ENCODE measurements at places on chromosomes 2 and 18. TPM values are rescaled to one million over a fixed set of nuclear protein-coding genes. Genes with fewer than 3 reads are reported as not detected.

DNA sequence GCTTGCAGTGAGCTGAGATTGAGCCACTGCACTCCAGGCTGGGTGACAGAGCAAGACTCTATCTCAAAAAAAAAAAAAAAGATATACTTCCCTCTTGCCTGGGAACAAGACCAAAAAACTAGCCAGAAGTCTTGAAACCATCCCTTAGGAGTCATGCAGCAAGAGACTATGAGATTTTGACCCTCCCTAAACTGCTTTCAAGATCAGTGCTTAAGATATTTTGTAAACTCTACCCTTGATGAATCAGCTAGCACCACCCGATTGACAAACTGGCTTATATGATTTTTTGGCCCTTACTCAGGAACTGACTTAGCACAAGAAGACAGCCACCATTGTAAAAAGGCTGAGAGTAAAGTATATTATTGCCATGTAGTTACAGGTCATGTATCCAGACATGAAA lies 3.8 kb downstream of the SULT1C3 start:
- no peak for DNase-seq

GRCh38 chr2:88265352-88266303 lies 95.5 kb downstream of the THNSL2 start:
- DNase-seq = no peak

The CLEC4F gene
- not detected for total RNA-seq

The SAG gene
- total RNA-seq = 0.05 TPM

Data from activated T-helper 2 cell treated with anti-CD3 and anti-CD28 coated beads, Interferon-gamma antibody, Interleukin-2, Interleukin-4, amounts not matched to agents 10 μg/mL and 5 μg/mL and 100 μg/mL, durations not matched to agents 14 hours and 24 hours and 36 hours (primary cell).